ENCODE measurements at places on chromosomes 5 and 9. TPM values are rescaled to one million over a fixed set of nuclear protein-coding genes. Genes with fewer than 3 reads are reported as not detected.

The SLC28A3 gene
- 0.72 TPM for total RNA-seq

The FGD3 gene
- not detected for total RNA-seq

The STOM gene
- 146 TPM for total RNA-seq

The TMED9 gene
- total RNA-seq = 96.6 TPM

The ZFP2 gene
- 1.4 TPM for total RNA-seq

The GRIA1 gene
- total RNA-seq = 0.29 TPM

GRCh38 chr5:138762110-138762509 lies 8.9 kb downstream of the CTNNA1 start:
- DNase-seq = no peak

DNA sequence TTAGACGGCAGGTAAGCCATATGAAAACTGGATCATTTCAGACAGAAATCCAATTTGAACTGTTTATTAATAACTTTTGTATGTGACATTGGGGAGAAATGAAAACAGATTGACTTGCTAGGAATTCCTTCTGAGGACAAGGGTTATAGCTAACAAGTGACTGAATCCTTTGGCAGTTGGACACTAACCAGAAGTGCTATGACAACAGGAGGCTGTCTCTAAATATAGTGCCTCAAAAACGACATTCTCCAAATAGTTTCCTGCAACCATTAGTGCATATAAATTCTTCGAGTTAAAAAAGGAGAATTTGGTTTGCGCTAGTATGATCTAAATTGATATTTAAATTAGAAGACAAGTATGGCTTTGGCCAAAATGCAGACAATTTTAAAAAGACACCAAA lies 338.6 kb downstream of the PTPRD start:
- no peak for DNase-seq

- no peak for DNase-seq
These were observed 70.3 kb upstream of the SAP30L start for GRCh38 chr5:154375329-154376008.

DNA sequence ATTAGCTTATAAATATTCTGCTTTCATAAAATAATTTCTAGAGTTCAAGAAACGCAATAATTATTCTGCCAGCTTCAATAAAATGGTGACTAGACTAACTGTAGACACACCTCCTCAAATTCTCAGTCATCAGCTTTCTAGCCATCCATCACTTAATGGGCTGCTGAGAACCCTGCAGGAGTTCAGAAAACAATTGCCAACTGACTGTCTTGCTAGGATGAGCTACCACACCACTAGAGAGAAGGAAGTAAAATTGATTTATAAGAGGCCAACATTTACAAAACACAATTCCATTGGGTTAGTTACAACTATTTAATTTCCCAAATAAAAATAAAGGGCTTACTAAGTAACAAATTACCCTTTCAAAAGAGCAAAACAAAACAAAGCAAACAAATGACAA lies 126.5 kb upstream of the PAPPA start:
- no peak for DNase-seq

DNA sequence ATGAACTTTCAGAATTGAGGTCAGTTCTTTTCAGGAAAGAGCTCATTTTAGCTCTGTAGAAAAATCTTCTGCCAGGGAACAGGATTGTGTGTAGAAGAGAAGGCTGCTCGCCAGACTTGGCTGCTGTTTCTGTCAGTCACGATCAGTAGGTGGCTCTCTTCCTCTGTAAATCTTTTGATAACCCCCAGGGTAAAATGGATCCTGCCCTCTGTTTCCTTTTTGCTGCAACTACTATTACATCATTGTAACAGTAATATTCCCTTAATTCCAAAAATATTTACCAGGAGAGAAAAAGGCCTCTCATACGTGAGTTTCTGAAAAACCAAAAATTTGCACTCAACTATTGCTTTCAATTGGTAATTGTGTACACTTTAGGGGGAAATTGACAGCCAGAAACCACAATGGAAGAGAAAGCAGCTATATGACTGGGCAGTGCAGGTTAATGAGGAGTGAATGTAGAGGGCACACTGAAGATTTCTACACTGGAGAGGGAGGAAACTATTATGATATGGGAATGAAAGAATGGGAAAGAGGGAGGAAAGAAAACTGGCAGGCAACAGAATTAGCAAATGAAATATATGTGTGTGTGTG lies 12.3 kb downstream of the IFNA21 start:
- peak; percentile 37 for DNase-seq

- no peak for DNase-seq
These were observed 1027.0 kb upstream of the COX7C start for GRCh38 chr5:85590764-85591163.

DNA sequence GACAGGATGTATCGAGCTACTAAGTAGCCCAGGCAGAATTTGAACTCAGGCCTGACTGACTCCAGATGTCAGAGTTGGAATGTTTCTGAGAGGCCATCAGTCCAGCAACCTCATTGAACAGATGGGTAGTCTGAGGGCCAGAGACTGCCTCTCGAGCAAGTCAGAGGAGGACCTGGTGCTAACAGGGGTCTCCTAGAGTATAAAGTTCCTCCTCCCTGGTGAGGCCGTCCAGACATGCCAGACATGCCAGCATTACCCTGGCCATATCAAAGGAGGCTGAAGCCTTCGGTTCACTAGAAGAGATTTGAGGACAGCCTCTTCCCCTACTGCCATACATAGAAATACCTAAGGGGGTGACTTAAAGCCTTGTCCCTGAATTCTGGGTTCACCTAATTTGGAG lies 81.2 kb downstream of the ZNF618 start:
- no peak for DNase-seq

DNA sequence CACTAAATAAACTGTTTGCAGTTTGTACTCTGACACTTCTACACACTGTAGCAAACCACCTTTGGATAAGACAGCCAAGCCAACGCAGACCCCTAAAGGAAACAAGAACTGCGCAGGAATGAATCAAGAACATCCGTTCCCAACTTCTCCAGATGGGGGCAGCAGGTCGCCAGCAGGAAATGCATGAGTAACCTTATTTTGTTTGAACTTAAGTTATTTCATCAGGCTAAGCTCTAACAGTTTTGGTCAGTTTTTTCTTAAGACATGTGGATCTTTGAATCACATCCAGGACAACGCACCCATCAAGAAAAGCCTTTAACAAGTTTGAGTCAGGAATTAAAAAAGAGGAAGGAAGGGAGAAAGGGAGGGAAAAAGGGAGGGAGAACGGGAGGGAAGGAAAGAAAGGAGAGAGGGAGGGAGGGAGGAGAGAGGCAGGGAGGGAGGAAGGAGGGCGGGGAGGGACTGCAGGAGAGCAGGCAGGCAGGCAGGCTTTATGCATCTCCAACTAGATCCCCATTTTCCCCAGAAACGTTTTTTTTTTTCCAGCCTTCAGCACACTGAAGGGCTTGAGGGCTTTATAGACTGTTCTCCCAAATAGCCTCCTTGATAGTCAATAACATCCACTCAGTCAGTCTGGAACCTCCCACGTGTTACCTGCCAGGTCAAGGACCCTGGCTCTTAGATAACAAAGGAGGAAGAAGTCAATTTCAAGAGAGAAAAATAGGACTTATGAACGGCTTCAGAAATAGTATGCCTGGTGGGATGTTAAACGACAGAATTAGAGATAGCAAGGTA lies 22.2 kb downstream of the BHMT start:
- peak; percentile 81 for DNase-seq

DNA sequence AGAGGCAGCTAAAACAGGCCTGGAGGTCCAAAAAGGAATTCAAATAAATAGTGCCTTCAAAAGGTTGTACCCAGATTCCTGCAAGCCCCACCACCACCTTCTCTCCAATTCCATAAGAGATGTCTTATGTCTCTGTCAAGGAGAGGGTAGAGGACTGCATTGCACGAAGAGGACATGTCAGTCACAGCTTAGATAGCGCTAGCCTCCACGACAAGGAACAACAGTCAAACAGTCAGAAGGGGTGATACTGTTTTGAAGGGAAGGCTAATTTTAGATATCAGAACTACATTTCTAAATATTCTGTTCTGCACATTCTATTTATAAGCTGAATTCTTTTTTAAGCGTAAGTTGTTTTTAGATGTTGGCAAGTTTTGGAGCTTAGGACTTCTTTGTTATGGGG lies 34.2 kb downstream of the PLAC8L1 start:
- DNase-seq = no peak

GRCh38 chr9:124254261-124254682 lies 3.5 kb upstream of the NEK6 start:
- DNase-seq = peak; percentile 23

- DNase-seq = no peak
These were observed 7.9 kb upstream of the SYK start for GRCh38 chr9:90793729-90794128.

DNA sequence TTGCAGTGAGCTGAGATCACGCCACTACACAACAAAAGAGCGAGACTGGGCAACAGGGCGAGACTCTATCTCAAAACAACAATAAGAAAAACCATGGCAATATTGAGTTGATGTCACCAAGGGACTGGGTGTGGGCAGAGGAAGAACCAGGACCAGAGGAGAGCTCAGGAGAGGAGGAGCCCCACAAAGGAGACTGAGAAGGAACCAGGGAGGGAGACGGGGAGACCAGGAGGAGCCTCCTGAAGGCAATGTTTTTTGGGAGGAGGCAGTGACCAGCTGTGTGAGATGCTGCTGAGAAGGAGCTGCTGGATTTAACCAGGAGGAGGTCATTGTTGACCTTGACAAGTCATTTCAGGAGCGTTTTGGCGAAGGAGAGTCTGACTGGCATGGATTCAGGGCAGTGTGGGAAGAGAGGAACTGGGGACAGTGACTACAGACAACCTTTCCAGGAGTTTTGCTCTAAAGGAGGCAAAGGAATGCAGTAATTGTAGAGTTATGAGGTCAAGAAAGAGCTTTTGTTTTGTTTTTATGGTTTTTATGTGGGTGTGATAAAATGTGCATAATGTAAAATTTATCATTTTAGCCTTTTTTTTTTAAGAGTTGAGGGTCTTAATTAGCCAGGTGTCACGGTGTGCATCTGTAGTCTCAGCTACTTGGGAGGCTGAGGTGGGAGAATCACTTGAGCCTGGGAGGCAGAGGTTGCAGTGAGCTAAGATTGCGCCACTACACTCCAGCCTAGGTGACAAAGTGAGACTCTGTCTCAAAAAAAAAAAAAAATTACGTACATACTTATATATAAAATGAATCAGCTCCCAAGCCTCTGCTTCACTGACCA lies 17.9 kb downstream of the TRUB2 start:
- DNase-seq = peak; percentile 85

- no peak for DNase-seq
These were observed 27.5 kb upstream of the SLC2A8 start for GRCh38 chr9:127369428-127369827.
